RWPE1 (cell line): ENCODE measurements at places on chromosomes 5 and 9.

GRCh38 chr5:78600687-78601414, 47.7 kb downstream of the LHFPL2 start:
- DNase-seq = no peak

- peak; percentile 72 for DNase-seq
Observed at GRCh38 chr9:110241260-110241857, 14.9 kb downstream of the TXN start.

- no peak for DNase-seq
Observed at GRCh38 chr9:21605489-21605931, 123.4 kb upstream of the IFNE start.

DNA sequence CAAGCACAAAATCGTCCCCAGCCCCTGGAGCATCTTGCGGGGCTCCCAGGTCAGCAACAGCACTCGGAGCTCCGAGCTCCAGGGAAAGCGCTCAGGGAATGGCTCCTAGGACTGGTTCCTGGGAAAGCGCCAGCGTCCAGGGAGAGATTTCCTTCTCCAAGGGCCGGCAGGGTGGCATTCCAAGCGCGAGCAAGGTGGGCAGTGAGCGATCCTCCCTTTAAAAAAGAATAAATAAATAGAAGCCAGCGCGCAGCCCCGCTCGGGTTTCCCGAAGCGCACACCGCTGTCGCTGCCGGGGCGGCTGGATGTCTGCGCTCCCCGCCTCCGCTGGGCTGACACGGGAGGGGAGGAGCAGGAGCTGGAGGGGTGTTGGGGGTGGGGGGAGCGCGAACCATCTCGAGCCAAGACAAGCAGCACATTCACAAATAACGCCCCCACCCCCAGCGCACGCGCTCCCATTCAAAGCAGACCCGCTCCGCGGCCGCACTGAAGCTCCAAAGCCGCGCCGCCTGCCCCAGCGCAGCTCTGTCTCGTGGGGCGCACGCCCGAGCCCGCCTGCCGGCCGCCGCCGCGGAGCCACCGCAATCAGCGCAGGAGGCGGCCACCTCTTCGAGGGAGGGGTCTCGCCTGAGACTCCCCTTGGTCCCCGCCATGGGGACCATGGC, 327.4 kb downstream of the SH3GL2 start:
- DNase-seq = no peak

- no peak for DNase-seq
Observed at GRCh38 chr5:132838516-132839282, 8.3 kb upstream of the SHROOM1 start.

- DNase-seq = no peak
Observed at GRCh38 chr9:14887149-14887548, 23.1 kb downstream of the FREM1 start.

DNA sequence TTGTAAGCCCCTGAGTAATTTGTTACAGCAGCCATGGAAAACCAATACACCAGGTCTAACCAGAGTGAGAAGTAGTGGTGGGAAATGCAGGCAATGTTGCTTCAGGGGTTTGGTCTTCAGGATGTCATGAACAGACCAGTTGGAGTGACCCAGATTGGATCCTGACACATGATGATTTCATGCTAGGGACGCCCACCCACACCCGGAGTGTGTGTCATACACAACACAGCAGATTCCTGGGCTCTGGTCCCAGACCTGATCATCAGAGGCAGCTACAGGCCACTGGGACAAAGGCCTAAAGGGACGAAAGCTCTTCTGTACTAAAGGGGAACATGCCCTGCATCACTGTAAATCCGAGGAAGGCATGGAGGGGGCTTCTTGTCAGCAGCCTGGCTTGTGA, 194.2 kb downstream of the NSG2 start:
- no peak for DNase-seq

- no peak for DNase-seq
Observed at GRCh38 chr9:20604562-20604961, 17.7 kb downstream of the MLLT3 start.

DNA sequence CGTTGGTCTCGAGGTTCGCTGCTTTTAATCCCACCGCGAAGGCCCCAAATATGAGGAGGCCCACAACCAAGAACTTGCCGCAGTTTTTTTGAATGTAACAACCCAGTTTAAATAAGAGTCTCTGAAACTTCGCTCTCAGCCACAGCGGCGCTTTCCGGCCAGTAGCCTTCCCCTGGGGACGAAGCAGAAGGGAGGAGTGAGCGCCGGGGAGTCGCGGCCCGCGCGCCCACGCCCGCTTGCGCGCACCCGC, 10.4 kb downstream of the PTCH1 start:
- no peak for DNase-seq

- DNase-seq = no peak
Observed at GRCh38 chr5:147965715-147966114, 59.4 kb upstream of the C5orf46 start.

DNA sequence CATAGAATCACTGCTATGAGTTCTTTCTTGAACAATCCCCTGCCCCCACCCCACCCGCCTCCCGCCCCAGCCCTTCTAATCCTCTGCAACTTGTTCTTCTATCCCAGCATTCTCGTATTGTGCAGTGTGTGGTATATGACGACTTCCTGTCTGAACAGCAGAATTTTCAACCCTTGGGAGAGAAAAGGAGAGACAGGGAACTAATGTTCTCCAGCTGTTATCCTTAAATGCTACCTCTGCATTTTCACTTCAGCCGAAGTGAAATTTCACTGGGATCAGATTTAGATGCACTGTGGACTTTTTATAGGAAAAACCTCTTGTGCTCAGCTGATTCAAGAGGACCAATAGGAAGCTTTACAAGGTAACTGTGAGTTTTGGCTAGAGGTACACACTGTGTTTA, 2.2 kb downstream of the FBXL7 start:
- no peak for DNase-seq

DNA sequence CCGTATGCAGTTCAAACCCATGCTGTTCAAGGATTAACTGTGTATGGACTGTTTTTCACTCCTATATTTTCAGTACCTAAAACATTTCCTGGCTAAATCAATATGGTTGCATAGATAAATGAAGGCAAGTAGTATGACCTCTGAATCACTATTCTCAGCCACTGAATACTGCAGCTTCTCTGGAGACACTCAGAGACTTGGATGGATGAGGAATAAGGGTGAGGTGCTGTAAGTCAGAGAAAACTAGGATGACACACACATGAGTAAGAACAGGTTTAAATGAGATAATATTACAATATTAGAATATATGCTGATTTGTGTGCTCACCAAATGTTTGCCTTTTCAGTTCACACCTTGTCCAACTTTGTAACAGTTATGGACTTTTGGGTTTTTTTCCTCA, 26.0 kb upstream of the ANXA1 start:
- DNase-seq = no peak

DNA sequence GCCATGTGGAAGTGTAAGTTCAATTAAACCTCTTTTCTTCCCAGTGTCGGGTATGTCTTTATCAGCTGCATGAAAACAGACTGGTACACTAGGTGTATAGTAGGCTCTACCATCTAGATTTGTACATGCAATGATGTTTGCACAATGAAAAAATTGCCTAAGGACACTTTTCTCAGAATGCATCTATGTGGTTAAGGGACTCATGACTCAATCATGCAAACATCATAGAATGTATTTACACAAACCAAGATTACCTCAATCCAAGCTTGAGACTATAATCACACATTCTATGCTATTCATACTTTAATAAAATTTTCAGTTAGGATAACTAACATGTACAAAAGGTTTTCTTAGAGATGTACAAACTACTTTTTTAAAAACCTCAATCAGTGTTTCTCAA, 1164.5 kb downstream of the CDH12 start:
- no peak for DNase-seq

DNA sequence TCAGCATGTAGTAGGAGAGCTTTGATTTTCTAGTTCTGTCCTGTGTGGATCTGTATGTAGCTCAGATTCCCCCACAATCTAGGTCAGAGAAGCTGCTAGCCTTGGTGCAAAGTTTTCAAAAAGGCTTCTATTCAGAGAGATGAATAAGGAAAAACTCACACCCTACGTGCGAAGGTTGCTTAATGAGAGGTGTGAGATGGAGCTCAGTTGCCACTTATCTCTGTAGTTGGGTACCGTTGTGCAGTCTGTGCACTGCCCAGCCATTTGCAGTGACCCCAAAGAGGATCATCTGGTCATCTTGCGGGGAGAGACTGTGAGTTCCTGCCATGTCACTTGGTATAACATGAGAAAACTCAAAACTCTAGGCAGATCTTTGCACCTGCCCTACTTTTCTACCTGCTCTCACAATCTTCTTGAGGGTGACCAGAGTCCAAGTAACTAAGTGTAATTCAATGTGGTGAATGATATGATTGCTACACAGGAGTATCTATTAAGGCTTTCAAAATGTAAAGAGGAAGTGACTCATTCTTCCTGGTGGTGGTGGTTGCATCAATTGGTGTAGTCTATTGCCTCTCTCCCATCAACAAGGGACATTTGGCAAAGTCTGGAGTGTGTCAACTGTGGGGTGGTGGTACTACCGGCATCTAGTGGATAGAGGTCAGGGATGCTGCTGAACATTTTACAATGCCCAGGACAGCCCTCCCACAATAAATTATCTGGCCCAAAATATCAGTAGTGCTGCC, 65.2 kb downstream of the TMC1 start:
- DNase-seq = peak; percentile 85

DNA sequence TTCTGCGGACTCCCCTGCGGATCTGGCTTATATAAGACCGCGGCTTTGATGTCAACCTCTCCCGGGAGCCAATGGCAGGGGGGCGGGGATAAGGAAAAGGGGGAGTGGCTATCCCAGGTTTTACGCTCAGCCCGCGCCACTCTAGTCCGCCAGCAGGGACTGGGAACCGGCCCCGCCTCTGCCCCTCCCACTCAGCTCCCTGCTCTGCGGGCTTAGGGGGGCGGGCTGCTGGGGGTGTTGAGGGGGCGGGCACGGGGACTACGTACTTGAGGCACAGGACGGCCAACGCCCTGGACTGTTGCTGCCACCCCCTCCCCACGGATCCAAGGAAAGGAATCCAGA, at the start of gene HAND1:
Gene HAND1 (minus strand): TSS at position 4 of the 342 bp plus-strand sequence. CDS start 219 bp downstream, outside the sequence.
- DNase-seq = peak; percentile 82
